ENCODE measurements at places on chromosomes 3 and 15.

- ATAC-seq = no peak
Observed at GRCh38 chr15:38503496-38503895, 49.6 kb downstream of the FAM98B start.

GRCh38 chr3:33057320-33058298, 39.3 kb downstream of the GLB1 start:
- ATAC-seq = no peak

DNA sequence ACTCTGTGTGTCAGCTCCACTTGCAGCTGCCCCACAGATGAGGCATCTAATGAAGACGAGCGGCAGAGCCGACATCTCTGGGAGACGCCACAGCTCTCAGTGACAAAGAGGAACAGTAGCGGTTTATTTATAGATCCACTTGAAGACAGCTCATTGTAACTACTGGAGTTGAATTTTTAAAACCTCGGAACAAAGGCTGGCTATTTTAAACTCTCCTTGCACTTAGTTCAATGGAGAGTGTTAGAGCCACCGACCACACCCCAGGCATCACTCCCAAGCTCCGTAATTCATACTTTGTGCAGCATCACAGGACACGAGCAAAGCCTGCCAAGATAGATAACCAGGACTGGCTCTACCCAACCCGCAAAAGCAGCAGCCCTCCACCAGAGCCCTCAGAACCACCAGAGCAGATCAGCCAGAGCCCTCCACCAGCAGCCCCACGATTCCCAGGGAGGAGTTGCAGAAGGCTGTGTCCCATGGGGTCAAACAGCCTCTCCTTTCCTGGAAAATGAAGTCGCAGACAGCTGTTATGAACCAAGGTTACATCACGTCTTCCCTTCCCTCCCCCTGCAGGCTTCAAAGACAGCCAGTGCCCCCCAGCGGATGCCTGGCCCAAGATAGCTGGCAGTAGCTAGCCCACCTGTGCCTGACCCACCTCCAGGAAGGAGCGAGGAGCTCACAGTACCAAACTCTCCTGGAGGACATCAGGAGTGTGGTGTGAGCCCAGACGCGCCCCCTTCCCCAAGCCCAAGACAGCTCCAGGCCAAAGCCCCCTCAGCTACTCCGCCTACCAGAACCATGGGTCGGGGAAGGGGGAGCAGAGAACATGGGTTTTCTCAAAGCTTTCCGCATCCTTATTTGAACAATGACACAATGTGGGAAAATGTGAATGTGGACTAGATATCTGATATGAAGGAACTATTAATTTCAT, 45.7 kb downstream of the POC1A start:
- peak; percentile 71 for ATAC-seq

DNA sequence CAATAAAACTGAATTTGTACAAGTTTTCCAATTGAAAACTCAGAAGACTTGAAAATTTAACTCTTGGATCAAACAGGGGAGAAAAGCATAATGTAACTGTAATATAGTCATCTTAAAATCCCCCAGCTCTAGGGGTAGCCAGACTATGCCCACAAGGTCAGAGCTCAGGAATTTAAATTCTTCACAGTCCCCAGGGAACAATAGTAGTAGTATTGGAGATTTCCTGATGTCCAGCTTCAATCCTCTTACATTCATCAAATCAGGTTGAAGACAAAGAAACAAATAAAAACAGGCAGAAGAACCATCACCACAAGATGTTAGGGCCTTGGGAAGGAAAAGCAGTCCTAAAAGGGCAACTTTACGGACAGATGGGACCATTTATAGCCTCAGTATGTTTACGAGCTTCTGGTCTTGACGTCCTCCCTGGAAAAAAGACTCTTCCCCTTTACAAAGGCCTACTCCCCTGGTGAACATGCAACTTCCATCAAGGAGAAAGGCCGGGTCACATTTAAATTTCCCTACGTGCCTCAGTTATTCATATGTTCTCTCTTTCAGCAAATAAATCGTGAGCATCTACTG, 96.8 kb downstream of the PLCH1 start:
- no peak for ATAC-seq

- no peak for ATAC-seq
Observed at GRCh38 chr3:179286331-179286730, 35.4 kb upstream of the KCNMB3 start.

DNA sequence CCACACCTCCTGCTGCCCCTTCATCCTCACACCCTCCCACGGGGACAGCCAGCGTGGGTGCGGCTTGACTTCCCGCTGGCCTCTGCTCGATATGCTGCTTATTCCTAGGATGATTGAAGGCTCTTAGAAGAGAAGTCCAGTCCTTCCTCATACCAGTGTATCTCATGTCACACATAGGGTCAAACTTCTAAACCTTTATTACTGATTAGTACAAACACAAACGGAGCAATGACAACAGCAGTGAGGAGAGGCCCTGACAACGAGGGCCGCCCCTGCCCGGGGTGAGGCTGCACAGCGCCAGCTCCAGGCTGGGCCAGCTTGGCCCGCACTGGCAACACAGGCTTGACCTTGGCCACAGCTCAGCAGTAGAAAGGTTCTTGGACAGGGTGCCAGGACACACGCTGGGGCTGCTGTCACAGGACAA, 3.7 kb downstream of the CIB1 start:
- ATAC-seq = no peak

- no peak for ATAC-seq
Observed at GRCh38 chr3:14890476-14890875, 56.9 kb upstream of the NR2C2 start.

DNA sequence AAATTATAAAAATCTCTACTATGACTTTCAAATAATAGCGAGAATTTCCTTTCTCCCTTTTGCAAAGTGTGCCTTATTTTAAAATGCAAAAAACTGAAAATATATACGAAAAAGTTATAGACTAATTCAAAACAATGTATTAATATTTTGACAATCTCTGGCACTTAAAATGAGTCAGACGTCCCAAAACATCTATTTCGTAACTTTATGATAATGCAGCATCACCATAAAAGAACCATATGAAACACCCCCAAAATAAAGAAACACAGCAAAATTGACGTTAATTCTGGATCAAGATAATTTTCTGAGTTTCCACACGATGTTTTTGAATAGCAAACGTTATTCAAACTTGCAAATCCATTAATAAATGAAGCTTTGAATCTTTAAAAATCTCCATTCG, 1.0 kb downstream of the COPS2 start:
- ATAC-seq = no peak

- ATAC-seq = no peak
Observed at GRCh38 chr3:134898181-134898754, 103.2 kb downstream of the EPHB1 start.

DNA sequence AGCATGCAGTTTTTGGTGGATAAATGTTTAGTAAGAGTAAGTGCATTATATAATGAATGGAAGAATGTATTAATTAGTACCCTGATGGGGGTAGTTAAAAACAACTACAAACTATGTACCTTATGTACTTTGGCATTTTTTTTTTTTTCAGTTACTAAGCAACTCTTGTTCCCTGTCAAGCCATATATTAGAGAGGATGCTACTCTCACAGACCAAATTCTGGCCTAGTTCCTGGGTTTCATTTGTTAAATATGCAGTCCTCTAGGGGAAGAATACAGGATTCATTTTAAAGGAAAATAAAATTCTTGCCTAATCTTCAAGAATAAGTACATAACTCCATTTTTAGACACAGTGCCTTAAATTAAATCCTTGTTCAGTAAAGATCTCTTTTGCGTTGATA, 16.9 kb downstream of the FAM98B start:
- no peak for ATAC-seq

GRCh38 chr3:196365736-196366135, 27.5 kb upstream of the TM4SF19 start:
- no peak for ATAC-seq

DNA sequence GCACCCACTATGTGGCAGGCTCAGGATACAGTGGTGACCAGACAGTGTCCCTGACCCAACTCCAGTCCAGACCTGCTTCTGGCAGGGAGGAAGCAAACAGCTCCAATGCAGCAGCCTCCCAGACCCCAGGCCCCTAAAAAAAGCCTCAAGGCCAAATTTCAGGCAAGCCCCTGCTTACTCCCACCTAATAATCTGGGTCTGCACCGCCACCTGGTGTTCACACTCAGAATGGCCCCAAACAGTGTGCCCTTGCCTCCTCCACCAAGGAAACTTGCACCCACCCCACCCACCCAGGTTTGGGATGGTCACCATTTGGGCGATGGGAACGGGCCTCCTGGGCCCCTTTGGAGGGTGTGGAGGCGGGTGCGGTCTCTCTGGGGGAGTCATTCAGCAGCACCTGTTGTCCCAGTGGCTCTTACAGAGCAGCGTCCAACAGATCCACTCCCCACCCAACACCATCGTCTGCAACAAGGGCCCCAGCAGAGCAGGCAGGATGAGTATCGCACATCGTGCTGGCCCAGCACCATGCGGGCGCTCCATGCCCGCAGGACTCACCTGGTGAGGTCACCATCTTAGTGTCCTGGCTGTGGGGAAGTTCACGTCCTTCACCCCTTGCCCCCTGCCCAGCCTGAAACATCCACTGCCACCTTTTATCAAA, 17.3 kb downstream of the C3orf18 start:
- no peak for ATAC-seq

DNA sequence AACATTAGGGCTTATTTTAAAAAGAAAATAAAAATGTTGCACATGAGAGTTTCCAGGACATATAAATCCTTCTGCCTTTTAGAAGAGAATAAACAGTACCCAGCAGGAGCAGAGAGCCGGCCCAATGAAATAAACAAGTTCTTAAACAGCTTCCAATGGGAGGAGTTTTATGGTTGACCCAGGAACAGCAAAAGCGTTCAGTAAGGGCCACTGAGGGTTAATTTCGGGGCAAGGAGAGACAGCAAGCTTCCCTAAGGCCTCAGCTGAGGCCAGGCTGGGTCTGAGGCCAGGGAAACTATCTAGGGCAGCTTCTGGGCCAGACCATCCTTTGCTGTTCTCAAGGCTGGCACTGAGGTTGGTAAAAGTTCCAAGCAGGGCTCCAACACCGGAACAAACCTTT, 3.4 kb downstream of the PDZRN3 start:
- ATAC-seq = peak; percentile 13

DNA sequence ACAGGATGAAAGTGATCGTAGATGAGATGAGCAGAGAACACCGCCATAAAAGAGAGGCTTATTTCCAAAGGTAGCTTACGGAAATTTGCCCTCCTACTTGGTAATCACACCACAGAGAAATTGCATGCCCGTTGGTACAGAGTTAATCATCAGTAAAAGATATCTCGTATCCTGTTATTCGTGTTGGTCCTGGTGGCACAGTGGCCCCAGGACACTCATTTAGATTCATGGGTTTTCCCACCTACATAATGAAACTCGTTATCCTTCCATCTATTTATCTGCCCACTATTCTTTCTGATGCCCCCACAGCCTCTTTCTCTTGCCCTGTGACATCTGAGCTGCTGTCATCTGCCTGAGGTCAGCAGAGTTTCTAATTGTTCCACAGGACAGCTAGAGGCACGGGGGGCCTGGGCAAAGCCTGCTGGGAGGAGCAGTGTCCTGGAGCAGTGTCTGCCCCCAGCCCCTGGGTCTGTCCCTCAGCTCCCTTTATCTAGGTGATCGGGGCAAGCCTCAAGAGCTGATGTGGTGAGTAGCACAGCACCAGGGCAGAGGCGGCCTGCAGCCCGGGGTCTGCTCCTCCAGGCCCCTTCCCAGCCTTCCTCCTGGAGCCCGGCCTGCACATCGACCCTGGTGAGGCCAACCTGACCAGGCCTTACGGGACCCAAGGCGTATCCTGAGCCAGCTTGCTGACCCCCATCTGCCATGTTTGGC, 42.2 kb downstream of the PXYLP1 start:
- ATAC-seq = peak; percentile 30

- no peak for ATAC-seq
Observed at GRCh38 chr15:45710657-45711056, 75.8 kb downstream of the SQOR start.

GRCh38 chr15:38471974-38472373, 18.0 kb downstream of the FAM98B start:
- ATAC-seq = no peak

DNA sequence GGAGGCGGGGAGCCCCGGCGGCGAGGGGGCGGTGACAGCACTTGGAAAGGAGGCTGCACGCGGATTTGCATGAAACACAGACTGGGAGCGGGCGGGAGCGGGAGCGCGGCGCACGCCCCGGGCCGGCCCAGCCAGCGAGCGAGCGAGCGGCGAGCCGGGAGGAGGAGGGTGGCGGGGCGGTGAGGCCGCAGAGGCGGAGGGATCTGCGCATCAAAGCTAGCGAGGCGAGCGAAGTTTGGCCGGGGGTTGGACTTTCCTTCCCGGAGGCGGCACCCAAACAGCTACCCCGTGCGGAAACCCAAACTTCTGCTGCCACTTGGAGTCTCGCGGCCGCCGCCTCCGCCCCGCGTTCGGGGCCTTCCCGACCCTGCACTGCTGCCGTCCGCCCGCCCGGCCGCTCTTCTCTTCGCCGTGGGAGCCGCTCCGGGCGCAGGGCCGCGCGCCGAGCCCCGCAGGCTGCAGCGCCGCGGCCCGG, at the start of gene SMAD3:
SMAD3 (plus strand) TSS at position 72 of the 475 bp plus-strand sequence. CDS start 553 bp downstream, outside the sequence.
- peak; percentile 95 for ATAC-seq

DNA sequence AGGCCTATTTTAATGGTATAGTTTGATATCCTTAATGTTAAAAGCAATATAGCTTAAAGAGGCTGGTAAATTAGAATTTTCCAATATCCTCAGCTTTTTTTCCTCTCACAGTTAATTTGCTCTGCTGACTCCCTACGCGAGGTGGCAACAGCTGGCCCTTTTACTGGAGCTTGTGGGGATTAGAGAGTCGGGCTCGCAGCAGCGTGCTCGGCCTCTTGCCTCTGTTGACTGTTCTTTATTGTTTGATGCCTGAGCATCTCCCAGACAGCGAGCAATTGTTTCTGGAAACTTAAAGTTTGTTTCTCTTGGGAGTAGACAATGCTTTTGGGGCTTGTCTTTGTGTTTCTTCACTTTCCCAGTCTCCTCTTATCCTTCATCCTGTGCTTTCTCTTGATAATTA, 80.8 kb downstream of the OPA1 start:
- no peak for ATAC-seq

- ATAC-seq = no peak
Observed at GRCh38 chr3:15708882-15709677, 88.7 kb downstream of the ANKRD28 start.

DNA sequence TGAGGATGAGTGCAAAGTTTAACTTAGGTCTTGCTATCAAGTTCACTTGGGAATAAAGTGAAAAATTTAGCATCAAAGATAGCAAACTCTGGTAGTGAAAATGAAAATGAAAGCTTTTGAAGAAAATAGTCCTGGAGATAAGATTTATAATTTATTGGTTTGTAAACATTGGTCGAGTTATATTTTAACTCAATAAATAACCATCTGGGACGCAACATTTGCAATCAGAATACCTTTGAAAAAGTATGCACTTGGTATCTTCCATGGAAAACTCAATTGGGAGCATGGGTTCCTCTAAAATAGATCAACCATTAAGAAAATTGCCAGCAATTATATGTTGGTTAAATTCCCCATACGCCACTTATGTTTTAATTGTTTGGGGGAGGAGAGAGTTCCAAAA, 209.5 kb downstream of the NAALADL2 start:
- ATAC-seq = no peak
